A172 (cell line): ENCODE measurements at places on chromosomes 16 and 17.

DNA sequence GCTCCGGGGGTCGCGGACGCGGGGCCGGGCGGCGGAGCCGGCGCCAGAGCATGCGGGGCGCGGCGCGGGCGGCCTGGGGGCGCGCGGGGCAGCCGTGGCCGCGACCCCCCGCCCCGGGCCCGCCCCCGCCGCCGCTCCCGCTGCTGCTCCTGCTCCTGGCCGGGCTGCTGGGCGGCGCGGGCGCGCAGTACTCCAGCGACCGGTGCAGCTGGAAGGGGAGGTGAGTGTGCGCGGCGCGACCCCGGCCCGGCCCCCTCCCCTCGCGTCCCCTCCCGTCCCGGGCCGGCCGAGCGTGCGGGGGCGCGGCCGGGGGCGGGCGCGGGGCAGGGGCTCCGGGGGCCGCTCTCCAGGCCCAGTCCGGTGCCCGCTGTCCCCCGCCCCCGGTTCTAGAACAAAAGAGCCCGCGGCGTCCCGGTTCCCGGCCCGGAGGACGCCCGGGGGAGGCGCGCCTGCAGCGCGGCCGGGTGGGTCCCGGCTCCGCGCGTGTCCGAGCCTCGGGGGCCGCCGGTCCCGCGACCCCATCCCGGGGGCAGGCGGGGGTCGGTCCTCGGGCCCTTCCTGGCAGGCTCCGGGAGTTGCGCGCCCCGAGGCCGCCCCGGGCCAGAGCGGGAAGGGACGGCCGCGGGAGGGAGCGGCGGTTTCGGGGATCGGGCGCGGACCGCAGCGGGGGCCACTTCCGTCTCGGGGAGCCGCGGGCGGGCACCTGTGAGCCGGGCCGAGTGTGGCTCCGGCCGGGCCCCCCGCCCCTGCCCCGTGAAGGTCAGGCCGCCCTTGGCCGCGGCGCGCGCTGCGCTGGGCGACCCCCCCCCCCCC is 563 bp downstream of the METRNL start:
- DNase-seq: no peak

DNA sequence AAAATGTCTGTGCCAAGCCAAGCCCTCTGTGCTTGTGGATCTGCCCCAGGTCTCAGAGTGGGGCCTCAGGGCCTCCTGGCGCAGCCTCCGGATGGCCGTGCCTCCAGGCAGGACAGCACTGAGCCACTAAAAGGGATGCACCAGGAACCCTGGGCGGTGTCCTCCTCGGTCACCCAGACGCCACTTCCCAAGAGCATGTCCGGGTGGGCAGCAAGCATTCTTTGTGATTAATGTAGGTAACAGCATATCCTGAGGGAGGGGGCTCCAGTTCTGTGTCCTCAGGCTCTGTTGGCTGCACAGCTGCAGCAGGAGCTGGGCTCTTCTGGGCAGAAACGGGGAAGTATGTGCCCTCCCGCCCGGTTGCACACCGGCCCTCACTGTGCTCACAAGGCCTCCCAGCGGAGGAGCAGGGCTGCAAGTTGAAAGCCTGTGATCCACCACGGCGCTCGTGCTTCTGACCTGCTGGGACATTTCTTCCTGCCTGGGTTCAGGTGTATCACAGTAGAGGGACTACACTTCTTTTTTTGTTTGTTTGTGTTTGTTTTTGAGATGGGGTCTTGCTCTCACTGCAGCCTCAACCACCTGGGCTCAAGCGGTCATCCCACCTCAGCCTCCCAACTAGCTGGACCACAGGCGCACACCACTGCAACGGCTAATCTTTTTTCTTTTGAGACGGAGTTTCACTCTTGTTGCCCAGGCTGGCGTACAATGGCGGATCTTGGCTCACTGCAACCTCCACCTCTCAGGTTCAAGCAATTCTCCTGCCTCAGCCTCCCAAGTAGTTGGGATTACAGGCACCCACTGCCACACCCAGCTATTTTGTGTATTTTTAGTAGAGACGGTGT is 37.9 kb upstream of the CHMP6 start:
- no peak for DNase-seq

DNA sequence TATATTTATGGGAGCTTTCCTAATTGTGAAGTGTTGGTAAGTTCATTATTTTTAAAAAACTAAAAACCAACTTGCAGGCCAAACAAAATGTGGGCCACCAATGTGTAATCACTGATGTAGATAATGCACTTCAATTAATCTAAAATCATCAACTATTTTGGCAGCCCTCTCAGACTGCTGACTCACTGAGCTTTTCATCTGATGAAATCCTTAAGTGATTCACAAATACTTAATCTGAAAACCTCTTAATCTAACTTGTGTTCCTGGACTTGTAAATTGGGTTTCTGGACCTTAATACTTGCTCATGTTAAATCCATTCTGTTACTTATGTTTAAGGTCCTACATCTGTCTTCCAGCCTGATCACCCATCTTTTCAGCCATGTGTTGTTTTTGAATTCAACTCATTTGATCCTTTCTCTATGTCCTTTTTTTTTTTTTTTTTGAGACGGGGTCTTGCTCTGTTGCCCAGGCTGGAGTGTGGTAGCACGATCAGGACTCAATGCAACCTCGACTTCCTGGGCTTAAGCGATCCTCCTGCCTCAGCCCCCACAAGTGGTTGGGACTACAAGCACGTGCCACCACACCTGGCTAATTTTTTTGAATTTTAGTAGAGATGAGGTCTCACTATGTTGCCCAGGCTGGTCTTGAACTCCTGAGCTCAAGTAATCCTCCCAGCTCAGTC is 39.0 kb downstream of the PRKCB start:
- no peak for DNase-seq

DNA sequence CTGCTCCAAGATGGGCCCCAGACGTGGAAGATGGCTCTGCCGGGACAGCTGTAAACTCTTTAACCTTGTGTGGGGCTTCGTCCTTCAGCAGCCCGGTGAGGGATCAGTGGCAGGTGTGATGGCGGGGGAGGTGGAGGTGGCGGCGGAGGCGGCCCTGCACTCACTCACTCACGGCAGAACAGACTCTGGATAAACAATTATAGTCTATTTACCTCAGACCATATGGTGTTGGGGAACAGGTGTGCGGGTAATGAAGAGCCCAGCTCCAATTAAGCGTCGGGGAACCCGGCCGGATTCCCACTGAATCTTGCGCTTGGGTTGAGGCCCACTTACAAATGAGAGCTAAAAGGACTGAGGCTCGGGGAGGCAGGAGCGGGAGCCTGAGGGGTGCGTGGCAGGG is 104.3 kb upstream of the SDK2 start:
- no peak for DNase-seq

GRCh38 chr17:78458736-78459335 is 80.4 kb downstream of the PGS1 start:
- DNase-seq: no peak

- peak; percentile 48 for DNase-seq
These were observed 901 bp upstream of the HEATR6 start for GRCh38 chr17:60079401-60080243.

GRCh38 chr16:51888016-51888415 is 658.9 kb downstream of the TOX3 start:
- no peak for DNase-seq
